ENCODE measurements at places on chromosomes 1 and 21.

- DNase-seq: no peak
Measured at GRCh38 chr1:15848143-15848928, 829 bp downstream of the SPEN start.

- DNase-seq: no peak
Measured at GRCh38 chr1:28591708-28592320, at the start of gene RAB42. Gene RAB42, plus strand, starts transcription at chr1:28592265. Its CDS starts 247 bp downstream, at chr1:28592512.

- peak; percentile 59 for DNase-seq
Measured at GRCh38 chr1:45266151-45266801, 59.9 kb upstream of the ZSWIM5 start.

GRCh38 chr1:116332451-116332850 is 40.6 kb upstream of the ATP1A1 start:
- DNase-seq: no peak

DNA sequence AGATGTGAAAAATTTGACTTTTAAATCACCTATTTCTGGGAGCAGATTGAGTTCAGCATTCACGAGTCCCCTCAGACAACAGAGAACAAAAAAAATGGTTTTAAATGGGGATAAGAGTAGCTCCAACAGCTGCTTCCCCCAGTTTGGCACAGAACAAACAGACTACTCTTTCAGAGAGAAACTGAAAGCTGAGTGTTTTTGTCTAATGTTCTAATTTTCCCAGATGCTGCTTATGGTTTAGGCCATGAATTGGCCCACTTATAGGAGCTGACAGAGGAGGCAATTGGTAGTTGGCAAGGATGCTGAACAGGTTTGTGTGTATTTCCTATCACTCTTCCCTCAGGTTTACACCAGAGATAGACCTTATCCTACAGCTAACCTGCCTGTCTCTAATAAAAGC is 1637.4 kb upstream of the PRMT6 start:
- DNase-seq: no peak

DNA sequence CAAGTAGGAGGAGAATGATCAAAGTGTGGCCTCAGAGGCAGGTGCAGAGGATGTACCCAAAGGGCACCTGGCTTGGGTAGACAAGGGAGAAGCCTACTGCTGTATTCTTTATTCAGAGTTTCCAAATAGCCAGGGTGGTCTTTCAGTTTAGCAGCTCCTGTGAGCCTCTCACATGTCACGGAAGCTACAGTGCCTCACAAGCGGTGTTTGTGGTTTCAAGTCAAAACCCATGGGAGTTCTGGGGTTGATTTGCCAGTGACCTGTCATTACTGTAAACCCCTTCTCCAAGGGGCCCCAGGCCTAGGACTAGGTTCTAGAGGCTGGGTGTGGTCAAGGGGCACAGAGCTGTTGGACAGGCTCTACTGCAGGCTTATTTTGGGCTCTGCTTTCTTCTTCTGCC is 10.2 kb upstream of the IL10 start:
- DNase-seq: no peak

DNA sequence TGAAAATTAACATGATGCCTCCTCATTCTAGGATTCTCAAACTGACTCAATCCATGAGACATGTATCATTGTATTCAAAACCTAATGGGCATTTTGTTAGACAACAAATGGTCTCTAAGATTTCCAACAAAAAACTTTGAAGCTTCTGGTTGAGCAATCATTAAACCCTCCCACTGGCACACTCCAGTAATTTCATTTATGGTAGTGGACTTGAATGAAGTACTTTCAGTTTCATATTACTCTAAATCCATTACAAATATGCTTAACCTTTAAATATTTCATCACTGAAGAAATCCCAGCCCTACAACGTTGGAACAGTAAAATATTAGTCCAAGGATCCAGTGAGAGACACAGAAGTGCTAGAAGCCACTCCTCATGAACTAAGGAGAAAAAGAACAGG is 43.5 kb downstream of the GBP6 start:
- DNase-seq: no peak

- DNase-seq: no peak
Measured at GRCh38 chr1:220457957-220458609, 69.9 kb upstream of the MARK1 start.

GRCh38 chr1:171799166-171799565 is 17.7 kb downstream of the METTL13 start:
- DNase-seq: no peak

DNA sequence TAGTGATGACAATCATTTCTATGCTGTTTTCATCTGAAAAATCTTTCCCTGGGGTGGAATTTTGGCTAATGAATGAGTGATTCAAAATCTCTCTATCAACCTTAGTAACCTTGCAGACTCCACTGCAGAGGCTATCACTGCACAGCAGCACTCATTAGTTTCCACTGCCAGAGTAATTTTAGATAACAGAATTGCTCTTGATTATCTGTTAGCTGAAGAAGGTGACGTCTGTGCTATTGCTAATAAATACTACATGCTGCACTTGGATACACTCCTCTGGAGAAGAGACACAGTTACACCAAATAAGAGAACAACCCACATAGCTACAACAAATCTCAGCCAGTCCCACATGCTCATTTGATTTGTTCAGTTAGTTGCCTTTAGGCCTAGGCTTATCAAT is 1348.4 kb downstream of the NCAM2 start:
- DNase-seq: no peak

- DNase-seq: peak; percentile 64
Measured at GRCh38 chr1:43293896-43294760, 6.7 kb upstream of the TIE1 start.

DNA sequence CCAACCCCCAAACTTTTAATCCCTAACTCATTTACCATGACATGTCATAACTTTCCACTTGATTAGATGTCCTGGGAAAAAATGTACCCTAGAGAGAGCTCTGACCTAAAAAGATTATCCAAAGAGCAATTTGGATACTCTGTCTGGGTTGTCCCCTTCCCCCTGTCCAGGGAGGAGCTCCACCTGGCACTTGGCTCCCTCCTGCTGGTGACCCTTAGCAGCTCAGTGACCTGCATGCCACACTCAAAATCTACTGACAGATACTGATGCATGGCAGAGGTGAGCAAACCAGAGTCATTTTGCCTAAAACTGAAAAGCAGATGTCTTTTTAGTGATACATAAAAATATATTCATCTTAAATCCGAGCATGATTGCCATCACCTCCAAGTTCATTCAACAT is 442.3 kb upstream of the CHRM3 start:
- DNase-seq: no peak

- DNase-seq: no peak
Measured at GRCh38 chr1:184037849-184038591, 492 bp upstream of the COLGALT2 start.

- DNase-seq: peak; percentile 91
Measured at GRCh38 chr1:92804721-92805201, 19.9 kb upstream of the EVI5 start.

- no peak for DNase-seq
Measured at GRCh38 chr1:220990427-220991339, 111.4 kb downstream of the HLX start.

GRCh38 chr1:39639305-39640130 is at the start of gene HEYL:
Gene HEYL, minus strand, starts transcription at chr1:39639643. Its CDS starts 18 bp downstream, at chr1:39639625.
- peak; percentile 78 for DNase-seq

DNA sequence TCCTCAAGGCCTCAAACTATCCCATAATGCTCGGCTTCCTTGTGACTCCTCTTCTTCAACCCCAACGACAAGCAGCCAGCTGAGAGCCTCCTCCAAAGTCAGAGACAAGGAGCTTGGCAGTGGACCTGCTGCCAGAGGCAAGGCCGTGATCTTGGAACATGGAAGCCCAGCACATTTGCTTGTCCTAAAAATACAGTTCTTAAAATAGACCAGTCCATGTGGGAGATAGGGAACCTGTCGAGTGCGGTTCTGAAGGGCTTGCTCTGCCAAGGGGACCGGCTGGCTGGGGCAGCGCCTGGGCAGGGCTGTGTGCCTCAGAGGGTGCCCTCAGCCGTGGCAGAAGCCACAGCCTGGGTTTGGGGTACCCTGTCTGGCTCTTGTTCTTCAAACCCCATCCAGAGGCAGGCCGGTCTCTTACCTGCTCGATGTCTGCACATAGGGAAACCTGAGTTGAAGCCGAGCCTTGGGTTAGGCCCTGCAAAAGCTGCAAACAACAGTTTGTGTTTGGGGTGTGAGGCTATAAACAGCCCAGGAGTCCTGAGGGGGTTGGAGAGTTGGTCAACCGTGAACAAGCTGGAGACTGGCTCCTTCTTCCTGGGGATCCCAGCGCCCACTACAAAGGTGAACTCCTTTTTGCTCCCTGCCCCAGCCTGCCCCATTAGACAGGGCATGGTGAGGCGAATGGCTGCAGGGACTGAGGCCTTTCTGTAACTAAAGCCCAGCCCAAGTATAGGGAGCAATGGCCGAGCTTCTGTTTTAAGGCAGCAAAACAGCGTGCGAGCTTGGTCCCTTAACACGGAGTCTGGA is 228.8 kb downstream of the CAMTA1 start:
- DNase-seq: no peak

GRCh38 chr1:1385931-1386330 is 10.9 kb upstream of the AURKAIP1 start:
- no peak for DNase-seq

GRCh38 chr21:44323591-44323990 is 15.6 kb downstream of the CFAP410 start:
- no peak for DNase-seq

DNA sequence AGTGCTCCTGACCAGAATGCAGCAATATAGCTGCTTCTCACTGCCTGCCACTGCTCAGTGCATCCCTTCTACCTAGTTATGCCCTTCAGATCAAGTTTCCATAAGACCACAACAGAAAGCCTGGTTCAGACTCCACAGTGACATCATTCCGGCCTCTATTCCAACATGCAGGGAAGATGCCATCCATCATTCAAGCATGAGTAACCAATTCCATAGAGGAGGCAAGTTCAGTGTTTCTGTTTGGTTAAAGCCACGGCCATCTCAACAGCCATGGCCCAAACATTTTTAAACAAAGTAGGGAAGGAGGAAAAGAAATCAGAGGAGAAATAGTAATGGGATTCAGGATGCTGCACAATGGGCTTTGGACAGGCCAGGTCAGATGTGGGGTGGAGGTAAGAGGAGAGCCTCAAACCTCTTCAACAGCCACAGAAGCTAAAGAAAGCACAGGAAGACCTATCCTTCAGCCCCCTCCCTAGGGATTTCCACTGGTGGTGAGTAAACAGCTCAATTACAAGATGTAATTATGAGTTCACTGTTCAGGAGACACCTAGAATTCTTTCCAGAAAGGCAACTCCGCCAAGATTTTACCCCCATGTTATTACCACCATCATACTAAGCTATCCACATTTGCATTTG is 484.9 kb downstream of the SETD4 start:
- DNase-seq: no peak

DNA sequence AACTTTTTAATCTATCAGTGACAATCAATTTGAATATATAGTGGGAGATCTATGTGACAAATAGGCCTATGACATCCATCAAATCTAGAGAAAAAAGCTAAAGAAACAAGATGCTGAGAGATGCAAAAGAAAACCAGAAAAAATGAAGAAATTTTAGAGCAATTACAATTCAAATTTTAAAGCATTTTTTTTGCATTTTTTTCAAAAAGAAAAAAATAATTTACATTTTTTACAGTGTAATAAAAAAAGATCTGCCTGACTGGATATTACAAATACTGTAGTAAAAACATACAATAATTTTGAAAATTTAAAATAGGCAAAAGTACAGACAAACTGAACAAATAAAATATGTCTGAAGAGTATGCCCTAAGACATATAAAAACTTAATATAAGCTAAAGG is 14.4 kb downstream of the CD34 start:
- no peak for DNase-seq

GRCh38 chr1:1150100-1150499 is 23.6 kb upstream of the TTLL10 start:
- DNase-seq: no peak

DNA sequence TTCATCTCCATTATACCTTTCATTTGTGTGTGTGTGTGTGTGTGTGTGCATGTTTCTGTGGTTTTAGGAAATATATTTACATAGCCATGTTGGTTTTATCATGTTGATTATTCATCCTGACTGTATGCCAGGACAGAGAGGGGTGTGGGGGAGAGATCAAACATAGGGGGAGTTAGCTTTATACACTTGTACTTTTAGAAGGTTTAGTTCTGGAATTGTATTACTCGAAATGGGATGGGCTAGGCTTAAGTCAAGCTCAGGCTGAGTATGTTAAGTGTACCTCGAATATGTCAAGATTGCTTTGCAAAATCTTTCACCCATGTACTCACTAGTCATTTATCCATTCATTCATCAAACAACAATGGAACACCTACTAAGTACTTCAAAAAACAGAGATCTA is 123.3 kb downstream of the HMCN1 start:
- no peak for DNase-seq

DNA sequence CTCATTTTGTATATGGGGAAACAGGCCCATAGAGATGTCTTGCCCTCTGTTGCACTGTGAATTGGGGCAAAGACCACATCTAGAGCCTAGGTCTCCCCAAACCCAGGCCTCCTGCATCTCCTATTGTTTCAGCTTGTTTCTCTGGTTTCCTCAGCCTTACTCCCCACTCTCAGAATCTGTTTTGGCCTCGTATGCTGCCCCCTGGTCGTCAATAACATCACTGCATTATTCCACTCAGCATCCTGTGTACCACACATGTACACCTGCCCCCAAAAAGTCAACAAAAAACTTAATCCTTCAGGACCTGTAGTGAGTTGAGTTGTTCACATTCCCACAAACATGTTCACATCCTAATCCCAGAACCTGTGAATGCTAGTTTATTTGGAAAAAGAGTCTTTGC is 184.8 kb downstream of the BRINP2 start:
- peak; percentile 2 for DNase-seq

- no peak for DNase-seq
Measured at GRCh38 chr1:33149453-33150190, 32.2 kb downstream of the TRIM62 start.

GRCh38 chr1:115136706-115137105 is 47.4 kb upstream of the TSPAN2 start:
- DNase-seq: no peak

GRCh38 chr1:17306921-17307320 is 1.1 kb upstream of the PADI4 start:
- no peak for DNase-seq

DNA sequence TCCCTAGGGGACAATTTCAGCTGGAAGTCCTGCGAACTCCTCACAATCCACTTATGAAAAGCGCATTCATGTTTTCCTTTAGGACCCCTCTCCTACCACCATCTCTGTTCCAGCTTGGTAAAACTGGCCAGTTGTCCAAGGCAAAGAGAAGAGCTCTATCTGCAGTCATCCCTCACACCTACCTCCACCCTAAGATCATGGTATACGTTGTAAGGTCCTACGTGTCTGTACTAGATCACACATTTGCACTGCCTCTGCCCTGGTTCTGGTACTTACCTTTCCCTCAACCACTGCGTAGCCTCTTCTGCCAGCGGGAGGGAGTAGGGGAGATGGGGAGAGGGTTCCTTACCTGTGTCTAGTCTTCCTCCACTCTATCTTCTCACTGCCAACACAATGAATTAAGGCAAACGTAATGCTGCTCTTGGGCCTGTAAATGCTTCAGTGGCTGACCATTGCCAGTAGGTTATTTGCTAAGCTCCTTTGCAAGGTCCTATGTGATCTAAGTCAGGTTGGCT is 739 bp upstream of the NUP133 start:
- no peak for DNase-seq

- no peak for DNase-seq
Measured at GRCh38 chr1:147754661-147755060, 5.7 kb downstream of the GJA5 start.

GRCh38 chr1:224789311-224789710 is 140.2 kb upstream of the DNAH14 start:
- no peak for DNase-seq

Data from LoVo (cell line).